ENCODE measurements at places on chromosomes 13 and 19.

DNA sequence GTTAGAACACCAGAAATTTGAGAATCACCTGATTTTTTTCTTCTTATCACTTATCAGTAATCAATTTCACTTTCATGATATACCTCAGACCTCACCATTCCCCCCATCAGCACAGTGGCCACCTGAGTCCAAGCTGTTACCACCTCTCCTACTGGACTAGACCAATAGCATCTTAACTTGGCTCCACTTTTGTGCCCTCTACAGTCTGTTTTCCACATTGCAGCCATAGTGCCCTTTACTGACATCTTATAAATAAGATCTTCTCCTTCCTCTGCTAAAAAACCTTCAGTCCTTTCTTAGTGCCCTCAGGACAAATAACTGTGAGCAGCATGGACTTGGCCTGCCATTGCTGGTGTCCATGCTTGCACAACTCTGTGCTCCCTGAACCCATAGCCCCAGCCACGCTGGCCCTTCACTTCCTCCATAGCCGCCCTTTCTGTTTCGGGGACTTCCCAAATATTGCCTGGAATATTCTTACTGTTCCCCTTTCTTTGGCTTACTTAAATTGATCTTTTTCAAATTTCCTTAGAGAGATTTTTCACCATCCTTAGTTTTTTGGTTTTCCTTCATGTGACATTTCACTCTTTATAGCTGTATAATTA is 380.8 kb downstream of the LMO7 start:
- no peak for DNase-seq

- no peak for DNase-seq
Measured at GRCh38 chr13:47168618-47169017, 271.8 kb upstream of the HTR2A start.

DNA sequence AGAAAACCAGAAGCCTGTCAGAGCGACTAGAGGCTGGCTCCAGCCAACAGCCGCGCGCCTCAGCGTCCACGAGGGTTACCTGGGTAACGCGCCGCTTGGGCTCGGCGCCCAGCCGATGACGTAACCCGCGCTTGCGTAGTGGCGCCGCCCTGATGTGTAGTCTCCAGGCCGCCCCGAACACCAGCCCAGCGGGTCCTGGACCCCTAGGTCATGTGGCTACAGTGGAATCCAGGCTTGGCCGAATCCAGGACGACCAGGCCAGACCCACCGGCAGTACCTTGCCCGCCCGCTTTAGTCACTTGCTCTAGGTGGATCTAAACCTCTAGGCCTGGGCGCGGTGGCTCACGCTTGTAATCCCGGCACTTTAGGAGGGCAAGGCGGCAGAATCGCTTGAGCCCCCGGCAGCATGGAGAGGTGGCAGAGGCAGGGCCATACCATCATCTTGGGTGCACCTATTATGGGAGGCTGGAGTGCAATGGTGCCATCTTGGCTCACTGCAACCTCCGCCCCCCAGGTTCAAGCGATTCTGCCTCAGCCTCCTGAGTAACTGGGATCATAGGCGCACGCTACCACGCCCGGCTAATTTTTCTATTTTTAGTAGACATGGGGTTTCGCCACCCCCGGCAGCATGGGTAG is 7.2 kb upstream of the ZNF606 start:
- peak; percentile 87 for DNase-seq

GRCh38 chr13:88000239-88000638 is 329.1 kb downstream of the SLITRK5 start:
- no peak for DNase-seq

DNA sequence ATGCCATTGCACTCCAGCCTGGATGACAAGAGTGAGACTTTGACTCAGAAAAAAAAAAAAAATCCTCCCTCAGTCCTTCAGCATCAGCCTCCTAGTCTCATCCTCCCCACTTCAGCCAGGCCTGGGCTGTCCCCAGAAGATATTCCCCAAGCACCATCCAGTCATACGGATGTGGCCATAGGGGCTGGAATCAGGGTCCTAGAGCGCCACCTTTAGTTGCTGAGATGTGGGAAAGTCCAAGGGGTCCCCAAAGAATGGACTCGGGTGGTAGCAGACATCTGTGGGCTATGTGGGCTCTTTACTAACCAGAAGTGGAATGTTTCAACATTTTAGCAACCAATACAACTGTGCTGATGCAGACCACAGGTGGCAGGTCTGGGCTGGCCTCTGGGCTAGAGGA is 3.1 kb upstream of the TYROBP start:
- no peak for DNase-seq

DNA sequence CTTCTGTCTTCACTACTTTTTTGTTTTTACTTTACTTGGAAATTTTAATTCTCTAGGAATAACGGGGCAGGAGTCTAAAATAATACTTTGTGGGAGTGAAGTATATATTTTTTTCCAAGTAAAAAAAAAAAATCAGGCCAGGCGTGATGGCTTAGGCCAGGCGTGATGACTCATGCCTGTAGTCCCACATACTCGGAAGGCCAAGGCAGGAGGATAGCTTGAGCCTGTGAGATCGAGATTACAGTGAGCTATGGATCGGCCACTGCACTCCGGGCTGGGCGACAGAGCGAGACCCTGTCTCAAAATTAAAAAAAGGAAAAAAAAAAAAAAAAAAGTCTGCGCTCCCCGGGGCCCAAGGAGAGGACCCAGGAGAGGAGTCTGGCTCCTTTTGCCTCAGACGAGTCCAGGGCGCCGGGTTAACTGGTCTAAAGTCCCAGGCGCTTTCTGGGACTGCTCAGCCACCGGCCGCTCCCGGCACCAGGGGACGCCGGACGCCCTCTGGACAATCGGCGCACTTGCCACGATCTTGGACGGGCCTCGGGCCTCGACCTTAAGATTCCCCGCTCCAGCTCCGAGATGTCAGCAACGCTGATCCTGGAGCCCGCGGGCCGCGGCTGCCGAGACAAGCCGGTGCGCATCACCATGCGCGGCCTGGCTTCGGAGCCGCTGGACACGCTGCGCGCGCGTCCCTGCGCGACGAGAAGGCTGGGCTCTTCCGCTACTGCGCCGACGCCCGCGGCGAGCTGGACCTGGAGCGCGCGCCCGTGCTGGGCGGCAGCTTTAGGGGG is 2.7 kb upstream of the ZFP82 start:
- no peak for DNase-seq

- DNase-seq = no peak
Measured at GRCh38 chr13:42395086-42395821, 123.3 kb downstream of the AKAP11 start.

DNA sequence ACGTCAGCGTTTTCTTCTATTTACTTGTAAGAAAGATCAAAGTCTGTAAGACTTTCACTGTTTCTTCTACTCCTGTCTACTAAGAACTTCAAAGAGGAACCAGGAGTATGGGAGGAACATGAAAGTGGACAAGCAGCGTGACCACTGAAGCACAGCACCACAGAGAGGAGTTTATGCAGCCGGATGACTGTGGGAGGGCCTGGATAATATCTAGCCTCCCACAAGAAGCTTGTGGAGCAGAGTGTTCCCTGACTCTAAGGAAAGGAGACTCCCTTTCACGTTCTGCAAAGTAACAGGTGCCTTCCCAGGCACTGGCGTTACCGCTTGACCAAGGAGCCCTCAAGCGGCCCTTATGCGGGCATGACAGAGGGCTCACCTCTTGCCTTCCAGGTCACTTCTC is 83.6 kb upstream of the PDCD5 start:
- DNase-seq = no peak

DNA sequence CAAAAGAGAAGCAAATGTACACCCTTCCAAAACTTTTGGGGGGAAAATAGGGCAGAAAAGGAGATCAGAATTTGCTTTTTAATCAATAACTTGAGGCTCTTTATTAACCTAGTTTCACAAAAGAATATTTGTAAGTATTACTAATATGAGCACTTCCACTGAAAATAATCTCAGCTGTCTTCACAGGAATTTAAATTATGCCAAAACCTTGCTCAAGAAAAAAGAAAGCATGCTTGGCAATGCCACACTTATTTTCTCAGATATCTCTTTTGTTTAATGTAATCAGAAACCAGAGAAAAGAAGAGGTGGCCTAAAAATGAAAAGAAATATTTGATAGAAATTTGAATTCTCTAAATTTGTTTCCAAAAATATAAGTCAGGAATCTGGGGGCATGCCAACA is 234.9 kb upstream of the GPC6 start:
- no peak for DNase-seq

- no peak for DNase-seq
Measured at GRCh38 chr19:19022380-19022961, 10.8 kb downstream of the SUGP2 start.

DNA sequence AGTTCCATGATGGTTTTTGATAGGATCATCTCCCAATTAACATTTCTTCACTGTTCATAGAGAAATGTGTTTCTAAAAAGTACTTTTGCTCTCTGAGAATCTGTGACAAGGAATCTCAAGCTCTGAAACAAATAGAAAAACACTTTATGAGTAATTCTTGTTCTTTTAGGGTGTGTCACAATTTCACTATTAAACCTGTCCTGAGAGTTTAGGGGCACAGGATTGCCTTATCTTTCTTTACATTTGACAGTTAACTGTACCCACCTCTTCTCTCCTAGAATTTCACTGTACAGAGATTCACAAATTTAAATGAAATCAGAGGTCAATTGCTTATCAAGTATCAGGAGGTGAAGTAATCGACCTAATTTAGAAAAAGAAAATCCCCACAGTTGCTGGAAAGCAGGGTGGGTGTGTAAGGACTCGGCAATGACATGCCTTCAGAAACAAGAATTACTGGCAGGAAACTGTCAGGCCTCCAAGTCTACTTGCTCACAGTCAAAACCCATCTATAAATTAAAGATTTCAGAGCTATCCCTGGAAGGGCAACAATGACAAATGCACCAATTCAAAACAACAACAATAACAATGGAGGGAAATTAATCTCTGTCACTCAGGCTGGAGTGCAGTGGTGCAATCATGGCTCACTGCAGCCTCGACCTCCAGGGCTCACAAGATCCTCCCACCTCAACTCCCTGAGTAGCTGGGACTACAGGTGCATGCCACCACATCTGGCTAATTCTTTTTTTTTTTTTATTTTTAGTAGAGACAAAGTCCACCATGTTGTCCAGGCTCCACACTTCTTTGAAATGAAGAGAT is 250.2 kb downstream of the ABCC4 start:
- DNase-seq = no peak

- DNase-seq = no peak
Measured at GRCh38 chr13:78999494-78999893, 340.5 kb upstream of the OBI1 start.

DNA sequence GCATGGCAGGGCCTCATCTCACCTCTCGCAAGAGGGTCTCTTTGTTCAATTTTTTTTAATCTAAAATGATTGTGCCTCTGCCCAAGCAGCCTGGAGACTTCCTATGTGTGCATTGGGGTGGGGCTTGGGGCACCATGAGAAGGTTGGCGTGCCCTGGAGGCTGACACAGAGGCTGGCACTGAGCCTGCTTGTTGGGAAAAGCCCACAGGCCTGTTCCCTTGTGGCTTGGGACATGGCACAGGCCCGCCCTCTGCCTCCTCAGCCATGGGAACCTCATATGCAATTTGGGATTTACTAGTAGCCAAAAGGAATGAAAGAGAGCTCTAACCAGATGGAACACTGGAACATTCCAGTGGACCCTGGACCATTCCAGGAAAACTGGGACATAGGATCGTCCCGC is 8.0 kb downstream of the FXYD3 start:
- DNase-seq = no peak

All from cerebellar nuclear complex (tissue), 1 donor.